ENCODE measurements at places on chromosomes 5 and 9.

DNA sequence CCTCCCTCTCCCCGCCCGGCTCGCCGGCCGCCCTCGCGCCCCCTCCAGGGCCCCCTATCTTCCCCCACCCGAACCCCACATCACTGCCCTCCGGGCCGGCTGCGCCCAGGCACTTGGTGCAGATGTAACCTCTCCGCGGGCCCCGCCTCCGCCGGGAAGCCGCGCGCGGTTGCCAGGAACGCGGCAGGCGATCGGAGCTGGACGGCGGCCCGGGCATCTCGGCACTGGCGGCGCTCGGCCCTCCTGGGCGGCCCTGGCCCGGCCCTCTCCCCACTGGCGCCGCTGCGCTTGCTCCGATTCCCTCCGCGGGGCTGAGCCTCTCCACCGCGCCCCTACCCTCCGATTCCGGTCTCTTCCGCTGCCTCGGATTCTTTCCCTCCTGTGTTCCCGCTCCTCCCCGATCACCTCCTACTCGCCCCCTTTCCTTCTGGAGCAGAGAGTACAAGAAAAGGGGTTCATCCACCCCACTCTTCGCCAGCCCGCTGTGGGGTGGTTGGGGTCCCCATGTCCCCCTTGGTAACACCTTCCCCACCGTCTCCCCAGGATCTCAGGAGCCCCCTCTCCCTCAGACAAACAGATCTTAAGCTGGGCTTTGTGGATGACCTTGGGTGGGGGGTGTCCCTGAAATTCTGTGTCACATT is 70.6 kb downstream of the C9orf50 start:
- peak; percentile 33 for DNase-seq

DNA sequence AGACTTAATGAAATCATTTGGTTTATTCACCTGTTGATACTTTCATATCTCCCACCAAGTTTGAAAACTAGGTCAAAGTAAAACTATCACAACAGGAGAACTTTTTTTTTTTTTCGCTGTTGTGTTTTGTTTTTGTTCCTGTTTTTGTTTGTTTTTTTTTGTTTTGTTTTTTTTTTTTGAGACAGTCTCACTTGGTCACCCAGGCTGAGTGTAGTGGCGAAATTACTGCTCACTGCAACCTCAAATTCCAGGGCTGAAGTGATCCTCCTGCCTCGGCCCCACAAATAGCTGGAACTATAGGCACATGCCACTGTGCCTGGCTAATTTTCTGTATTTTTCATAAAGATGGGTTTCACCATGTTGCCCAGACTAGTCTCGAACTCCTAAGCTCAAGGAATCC is 49.3 kb downstream of the MLLT3 start:
- DNase-seq = no peak

DNA sequence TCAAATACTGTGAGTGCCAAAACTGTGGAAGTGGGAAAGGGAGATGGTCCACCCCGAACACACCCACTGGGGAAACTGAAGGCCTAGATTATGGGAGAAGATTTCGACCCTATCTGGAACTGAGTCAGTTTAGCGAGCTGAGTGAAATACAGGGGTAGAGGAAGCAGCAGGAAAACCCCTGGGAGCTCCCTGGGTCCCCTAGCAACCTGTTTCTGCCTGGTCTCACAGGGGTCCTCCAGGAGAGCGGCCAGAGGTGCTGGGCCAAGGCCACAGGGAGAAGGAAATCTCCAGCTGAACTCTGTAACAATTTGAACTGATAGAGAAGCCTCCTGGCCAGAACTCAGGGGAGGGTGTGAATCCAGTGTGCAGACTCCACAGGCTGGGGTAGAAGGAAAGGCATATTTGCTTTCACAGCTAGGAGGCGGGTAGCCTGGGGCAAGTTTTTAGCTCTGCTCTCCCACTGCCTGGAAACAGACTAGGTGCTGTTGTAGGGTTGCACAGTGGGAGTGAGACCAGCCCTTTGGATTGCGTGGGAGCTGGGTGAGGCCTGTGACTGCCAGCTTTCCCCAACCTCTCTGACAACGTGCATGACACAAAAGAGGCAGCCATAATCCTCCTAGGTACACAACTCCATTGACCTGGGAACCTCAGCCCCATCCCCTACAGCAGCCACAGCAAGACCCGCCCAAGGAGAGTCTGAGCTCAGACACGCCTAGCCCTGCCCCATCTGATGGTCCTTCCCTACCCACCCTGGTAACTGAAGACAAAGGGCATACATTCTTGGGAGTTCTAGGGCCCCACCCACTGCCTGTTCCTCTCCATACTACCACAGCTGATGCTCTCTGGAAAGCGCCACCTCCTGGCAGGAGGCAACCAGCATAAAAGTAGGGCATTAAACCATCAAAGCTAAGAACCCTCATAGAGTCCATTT is 78.8 kb upstream of the GPBP1 start:
- no peak for DNase-seq

DNA sequence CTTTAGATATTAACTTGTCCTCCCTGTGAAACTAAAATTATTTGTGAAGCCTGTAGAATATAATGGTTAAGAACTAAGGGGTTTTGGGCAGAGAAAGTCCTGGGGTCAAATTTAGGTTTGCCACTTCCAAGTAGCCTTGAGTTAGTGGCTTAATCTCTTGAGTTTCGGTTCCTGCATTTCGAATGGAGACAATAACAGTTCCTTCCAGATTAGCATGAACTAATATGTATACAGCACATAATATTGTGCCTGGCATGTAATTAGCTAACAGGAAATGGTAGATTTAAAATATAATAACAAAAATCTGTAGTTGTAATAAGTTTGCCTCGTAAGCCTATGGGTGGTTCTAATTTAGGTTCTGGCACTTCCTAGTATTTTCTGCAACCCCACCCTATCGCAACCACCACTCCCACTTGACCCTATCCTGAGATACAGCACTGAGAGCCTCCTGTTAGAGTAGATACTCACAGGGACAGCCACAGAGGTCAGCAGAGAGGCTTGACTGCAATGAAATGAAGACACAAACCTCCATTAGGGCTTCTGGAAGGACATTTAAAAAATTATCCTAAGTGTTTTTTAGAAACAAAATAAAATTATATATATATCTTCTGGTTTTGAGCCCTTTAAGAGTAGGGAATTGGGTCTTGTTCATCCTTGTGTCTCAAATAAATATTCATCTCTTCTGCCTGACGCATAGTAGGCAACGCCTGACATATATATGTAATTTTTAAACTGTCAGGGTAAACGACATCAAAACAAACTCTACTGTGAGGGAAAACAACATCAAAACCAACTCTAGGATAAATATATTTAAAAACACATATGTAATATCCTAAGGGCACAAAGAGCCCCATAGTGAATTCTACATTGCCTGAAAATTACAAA is 8.5 kb downstream of the SPINK9 start:
- no peak for DNase-seq

- DNase-seq = no peak
Measured at GRCh38 chr5:35862126-35862525, 5.4 kb downstream of the IL7R start.

DNA sequence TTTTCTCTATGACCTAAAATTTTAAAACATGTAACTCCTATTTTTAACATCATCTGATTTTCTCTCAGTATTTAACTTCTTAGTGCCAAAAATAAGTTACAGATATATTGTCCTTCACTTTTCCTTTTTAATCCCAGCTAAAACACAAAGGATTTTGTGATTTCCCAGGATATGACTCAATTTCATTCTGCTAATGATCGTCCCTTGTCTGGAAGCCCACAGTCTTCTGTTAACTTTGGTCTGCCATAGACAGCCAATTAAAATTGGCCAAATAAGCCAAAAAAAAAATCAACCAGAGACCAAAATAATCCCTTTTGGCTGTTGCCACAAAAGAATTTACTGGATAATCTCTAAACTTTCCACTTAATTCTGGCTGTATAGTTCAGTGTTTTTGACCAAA is 124.5 kb upstream of the FST start:
- no peak for DNase-seq

- DNase-seq = no peak
Measured at GRCh38 chr5:149792540-149793255, 62.6 kb downstream of the PPARGC1B start.

DNA sequence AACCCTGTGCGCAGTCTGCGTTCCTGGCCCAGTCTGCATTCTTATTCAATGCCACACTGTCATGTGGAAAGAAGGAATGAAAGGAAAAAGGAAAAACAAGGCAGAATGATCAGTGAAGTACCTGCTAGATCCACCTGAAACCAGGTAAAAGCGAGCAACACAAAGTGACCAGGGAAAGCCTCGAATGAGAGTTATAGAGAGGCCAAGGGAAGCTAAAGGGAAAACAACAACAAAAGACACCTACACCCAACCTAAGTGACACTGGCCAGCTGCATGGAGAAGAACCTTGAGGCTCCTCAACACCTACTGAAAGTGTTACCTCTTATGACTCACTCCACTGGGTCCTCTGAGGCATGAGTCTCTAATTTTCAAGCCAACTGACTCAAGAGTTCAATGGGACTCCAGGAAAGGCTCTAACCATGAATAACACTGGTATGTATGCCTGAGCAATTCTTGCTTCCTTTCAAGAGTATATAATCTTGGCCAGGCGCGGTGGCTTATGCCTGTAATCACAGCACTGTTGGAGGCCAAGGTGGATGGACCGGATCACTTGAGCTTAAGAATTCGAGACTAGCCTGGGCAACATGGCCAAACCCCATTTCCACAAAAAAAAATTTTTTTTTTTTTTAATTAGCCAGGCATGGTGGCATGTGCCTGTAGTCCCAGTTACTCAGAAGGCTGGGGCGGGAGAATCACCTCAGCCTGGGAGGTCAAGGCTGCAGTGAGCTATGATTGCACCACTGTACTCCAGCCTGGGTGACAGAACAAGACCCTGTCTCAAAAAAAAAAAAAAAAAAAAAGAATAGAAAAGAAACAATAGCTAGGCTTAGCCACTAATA is 29.0 kb downstream of the MTMR12 start:
- DNase-seq = no peak

- DNase-seq = no peak
Measured at GRCh38 chr5:55918087-55919035, 67.2 kb downstream of the IL31RA start.

GRCh38 chr9:18473652-18474279 is at the start of gene ADAMTSL1:
Gene ADAMTSL1 (plus strand): TSS chr9:18474153. CDS start chr9:18474233, 80 bp downstream.
- no peak for DNase-seq

GRCh38 chr9:11966786-11967185 is 726.4 kb upstream of the TYRP1 start:
- DNase-seq = no peak

DNA sequence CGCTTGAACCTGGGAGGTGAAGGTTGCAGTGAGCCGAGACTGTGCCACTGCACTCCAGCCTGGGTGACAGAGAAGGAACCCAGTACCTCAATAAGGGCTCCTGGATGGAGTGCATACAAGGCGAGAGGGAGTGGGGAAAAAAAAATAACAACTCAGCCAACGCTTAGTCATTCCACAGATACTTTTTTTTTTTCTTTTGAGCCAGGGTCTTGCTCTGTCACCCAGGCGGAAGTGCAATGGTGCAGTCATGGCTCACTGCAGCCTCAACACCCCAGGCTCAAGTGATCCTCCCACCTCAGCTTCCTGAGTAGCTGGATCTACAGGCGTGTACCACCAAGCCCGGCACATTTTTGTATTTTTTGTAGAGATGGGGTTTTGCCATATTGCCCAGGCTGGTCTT is 59.5 kb upstream of the GGTA1 start:
- no peak for DNase-seq

GRCh38 chr5:179963375-179963774 is 55.7 kb upstream of the TBC1D9B start:
- DNase-seq = no peak

DNA sequence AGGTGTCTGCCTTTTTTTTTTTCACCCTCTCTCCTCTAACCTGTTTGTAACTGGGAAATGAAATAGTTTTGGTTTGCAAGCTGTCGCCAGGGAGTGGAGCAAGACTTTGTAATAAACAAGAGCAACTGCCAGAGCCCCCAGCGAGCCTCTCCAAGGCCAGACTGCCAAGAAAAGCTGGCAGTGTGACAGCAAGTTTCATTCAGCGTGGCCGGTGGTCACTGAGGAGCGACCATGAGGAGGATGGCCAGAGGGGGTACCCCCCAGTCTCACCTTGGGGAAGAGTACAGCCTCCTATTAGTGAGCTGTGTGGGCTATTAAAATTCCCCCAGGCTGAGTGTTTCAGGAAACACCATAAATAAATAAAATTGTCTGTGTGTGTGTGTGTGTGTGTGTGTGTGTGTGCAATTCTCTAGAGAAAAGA is 49.9 kb downstream of the ZFAND5 start:
- no peak for DNase-seq

DNA sequence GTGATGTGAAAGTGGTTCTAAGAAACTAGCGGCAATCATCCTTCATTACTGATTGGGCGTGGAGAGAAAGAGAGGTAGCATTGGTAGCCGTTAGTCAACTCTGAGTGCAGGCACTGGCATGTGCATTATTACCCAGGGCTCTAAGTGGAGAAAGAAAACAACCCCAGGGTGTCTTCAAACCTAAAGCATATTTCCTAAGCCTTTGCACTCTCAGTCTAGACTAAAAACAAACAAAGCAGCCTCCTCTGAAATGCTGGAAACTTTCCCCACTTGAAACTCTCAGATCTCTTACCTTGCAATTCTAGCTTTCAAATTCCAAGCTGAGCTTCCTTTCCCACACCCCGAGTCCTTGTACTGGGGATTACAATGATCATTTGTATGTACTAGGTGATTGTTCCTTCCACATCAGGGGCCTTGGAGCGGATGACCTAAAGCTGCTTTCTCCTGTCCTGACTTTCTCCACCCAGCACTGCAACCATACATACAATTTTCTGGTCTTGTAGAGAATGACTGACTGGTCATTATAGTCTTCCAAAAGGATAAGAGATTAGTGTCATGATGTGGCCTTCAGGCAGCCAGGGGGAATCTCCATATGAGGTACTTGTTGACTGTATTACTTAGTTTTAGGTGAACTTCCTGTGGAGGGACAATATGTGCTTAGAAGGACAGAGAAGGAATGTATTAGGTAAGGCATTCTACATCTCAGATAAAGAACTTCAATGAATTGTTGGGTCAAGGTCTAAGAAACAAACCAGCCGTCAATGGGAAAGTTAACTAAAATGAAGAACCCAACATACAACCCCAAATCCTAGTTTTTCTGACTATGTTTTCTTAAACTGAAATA is 98.3 kb upstream of the CDKN2B start:
- DNase-seq = no peak

DNA sequence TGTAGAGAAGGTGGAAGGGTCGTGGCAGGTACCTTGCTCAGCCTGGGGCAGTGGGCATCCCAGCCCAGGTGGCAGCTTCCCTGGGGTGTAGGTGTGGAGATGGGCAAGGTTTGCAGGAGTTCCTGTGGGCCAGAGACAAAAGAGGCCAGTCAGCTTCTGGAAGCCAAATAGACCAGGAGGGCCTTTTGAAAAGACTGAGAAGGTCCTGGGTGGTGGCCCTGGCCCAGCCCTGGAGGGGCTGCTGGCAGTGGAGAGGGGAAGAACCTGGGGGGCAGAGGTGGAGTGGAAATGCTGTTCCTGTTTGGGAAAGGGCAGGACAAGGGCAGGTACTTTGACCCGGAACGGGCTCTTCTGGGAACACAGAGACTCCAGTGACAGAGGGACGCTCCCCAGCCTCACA is 7.0 kb upstream of the IL3 start:
- no peak for DNase-seq

DNA sequence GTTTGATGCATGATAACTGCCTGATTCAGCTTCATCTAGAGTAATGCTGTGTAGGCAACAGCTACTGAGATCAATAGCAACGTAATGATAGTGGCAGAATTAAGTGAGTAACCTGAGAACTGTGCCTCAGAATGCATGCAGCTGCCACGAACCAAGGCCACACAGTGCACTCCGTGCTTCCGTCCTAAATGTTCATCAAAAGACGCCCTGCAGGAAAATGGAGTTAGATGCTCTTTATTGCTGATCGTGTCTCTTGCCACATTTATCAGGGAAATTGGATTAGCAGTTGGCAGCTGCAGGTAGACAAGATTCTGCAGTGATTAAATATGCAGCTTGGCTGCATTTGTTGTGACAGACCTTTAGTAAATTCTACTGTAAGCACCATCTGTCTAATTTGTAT is 107.7 kb upstream of the TLX3 start:
- DNase-seq = peak; percentile 46

- no peak for DNase-seq
Measured at GRCh38 chr9:128414461-128414860, 6.2 kb upstream of the CERCAM start.
